ENCODE measurements at places on chromosomes 5 and 9. TPM values are rescaled to one million over a fixed set of nuclear protein-coding genes. Genes with fewer than 3 reads are reported as not detected.

PCDHA11 gene
- total RNA-seq: not detected

NOTCH1 gene
- 70.0 TPM for total RNA-seq

FABP6 gene
- not detected for total RNA-seq

FAM153A gene
- 5.8 TPM for total RNA-seq

DND1 gene
- total RNA-seq: 2.9 TPM

MEIKIN gene
- total RNA-seq: 0.53 TPM

GALNT12 gene
- 4.7 TPM for total RNA-seq

SPINK4 gene
- not detected for total RNA-seq

TIMD4 gene
- 0.60 TPM for total RNA-seq

FAM78A gene
- total RNA-seq: 43.6 TPM

FBXL7 gene
- total RNA-seq: not detected

NR2F1-AS1 gene
- not detected for total RNA-seq

DDX4 gene
- not detected for total RNA-seq

All from CD8-positive, alpha-beta memory T cell (primary cell).